ENCODE measurements at places on chromosomes 1 and 21.

GRCh38 chr21:46570119-46570518 lies 34.8 kb downstream of the S100B start:
- peak; percentile 39 for DNase-seq

DNA sequence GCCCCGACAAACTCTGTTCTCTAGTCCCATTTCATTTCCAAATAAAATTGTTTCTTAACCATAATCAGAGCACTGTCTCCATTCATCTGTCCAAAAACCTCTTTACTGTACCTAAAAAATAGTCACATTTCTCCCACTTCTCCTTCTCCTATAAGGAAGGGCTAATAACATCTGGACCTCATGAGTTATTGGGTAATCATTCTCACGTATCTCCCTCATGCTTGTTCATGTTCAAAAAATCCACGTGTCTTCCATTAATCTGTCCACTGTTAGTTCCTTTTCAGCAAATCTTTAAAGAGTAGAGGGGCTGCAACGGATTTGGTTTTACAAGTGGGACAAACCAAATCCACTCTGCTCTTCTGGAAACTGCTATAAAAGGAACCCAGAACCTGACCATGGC lies 1418.8 kb downstream of the MRPL39 start:
- no peak for DNase-seq

GRCh38 chr21:37445228-37445627 lies 78.7 kb downstream of the DYRK1A start:
- DNase-seq = peak; percentile 65

- peak; percentile 90 for DNase-seq
These were observed 1.7 kb upstream of the TNFRSF9 start for GRCh38 chr1:7942214-7942921.

DNA sequence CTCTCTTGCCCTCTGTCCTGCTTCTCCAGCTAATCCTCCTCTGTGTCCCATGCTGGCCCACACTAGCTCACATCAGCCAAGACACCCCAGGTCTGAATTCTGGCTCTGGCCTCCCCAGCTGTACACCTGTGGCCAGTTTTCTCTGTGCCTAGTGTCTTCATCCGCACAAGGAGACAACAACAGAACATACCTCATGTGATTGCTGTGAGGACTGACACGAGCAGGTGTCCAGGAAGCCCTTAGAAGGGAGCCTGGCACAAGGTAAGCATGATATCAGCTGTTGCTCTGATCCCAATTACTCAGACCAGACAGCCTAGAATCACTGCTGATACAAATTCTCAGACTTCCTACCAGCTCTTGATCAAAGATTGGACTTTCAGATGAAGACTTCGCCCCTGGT lies 71.2 kb upstream of the GJB5 start:
- DNase-seq = no peak

- DNase-seq = no peak
These were observed 28.7 kb downstream of the RSPH1 start for GRCh38 chr21:42467140-42467983.

- no peak for DNase-seq
These were observed 1.5 kb downstream of the CNST start for GRCh38 chr1:246567646-246568235.

GRCh38 chr1:21324368-21325141 lies 34.3 kb upstream of the ECE1 start:
- peak; percentile 98 for DNase-seq

- DNase-seq = peak; percentile 37
These were observed 618 bp downstream of the HNRNPR start for GRCh38 chr1:23343221-23344110.

DNA sequence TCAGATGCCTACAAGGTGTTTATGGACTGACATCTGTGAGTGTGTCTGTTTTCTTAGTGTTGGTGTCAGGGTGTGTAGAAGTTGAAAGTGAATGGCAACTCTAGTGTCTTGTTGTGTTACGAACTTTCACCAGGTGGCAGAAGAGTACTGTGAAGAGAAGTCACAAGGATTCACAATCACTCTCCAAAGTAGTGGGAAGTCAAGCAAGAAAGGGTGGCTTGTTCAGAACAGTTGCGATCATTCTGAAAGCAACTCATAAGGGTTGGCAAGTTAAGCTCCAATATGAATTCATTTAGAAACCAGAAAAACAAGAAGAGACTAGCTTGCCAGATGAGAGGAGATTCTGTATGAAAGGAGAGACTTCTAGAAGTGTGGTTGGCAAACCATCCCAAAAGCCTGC lies 86.1 kb downstream of the FASLG start:
- peak; percentile 54 for DNase-seq

- DNase-seq = no peak
These were observed 41.7 kb downstream of the PTGFRN start for GRCh38 chr1:116951200-116951935.

- DNase-seq = peak; percentile 96
These were observed at the start of gene RAB13 for GRCh38 chr1:153985941-153986761. Gene RAB13 (minus strand): TSS chr1:153986339. CDS start chr1:153986236, 103 bp downstream.

DNA sequence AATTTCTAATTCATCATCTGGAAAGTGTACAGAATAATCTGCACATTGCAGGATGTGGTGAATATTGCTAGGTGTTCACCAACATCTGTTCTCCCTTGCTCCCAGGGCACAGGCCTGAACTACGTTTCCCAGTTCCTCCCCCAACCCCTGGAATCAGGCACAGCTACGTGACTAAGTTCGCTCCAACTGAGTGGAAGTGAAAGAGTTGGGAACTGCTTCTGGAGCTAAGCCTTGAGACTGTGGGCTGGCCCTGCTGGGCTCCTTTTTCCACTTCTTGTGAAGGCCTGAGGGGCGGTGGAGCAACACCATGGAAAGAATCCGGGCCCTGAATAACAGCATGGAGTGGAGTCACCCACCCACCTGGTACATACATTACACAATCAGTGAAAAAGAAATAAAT lies 534.6 kb downstream of the SMYD3 start:
- DNase-seq = no peak

DNA sequence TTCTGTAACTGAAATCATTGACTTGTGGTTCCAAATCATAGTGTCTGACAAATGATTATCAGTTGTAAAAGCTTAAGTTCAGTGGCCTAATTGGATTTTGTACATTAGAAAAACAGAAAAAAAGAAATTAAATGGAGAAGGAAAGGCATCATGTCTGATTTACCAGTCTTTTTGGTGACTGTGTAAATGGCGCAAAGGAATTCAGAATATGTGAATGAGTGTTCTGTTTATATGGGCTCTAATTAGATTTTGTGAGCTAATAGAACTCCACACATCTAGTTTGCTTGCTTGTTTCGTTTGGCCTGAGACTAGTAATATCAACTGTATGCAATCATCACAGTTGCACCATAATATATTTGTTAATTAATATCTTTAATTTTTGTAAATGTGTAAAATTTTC lies 151.7 kb downstream of the PLA2G4A start:
- DNase-seq = no peak

DNA sequence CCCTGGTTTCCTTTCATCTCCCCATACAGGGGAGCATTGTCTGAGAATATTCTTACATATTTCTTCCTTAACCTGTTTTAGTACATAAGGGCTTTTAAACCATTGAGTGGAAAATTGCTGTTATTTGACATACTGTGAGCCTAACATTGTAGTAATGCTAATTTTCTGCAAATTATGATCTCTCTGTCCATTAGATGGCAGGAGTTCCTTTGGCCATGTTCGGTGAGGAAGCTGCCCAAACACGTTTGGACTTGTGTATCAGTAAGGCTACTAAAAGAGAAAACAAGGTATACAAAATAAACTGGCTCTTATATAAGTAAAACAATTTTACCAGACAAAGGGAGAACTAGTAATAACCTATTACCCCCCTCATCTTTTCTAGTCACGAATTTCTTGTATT lies 29.2 kb downstream of the CDC7 start:
- no peak for DNase-seq

DNA sequence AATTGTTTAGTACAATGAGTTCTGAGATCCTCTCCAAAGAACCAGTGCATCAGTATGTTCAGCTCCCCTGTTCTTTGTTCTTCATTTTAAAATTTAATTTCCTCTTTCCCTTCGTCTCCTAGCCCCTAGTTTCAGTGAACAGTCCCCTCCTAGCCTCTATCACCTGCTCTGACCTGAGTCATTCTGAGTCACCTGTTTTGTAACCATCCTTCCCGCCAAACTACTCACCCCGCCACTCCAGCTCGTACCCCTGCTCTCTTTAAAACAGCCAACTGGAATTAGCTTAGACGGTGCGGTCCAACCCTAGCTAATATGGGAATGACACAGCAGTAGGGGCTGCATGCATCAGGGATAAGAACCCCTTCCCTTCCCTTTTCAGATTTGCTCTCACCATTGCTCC lies 16.8 kb upstream of the ERVH48-1 start:
- no peak for DNase-seq

DNA sequence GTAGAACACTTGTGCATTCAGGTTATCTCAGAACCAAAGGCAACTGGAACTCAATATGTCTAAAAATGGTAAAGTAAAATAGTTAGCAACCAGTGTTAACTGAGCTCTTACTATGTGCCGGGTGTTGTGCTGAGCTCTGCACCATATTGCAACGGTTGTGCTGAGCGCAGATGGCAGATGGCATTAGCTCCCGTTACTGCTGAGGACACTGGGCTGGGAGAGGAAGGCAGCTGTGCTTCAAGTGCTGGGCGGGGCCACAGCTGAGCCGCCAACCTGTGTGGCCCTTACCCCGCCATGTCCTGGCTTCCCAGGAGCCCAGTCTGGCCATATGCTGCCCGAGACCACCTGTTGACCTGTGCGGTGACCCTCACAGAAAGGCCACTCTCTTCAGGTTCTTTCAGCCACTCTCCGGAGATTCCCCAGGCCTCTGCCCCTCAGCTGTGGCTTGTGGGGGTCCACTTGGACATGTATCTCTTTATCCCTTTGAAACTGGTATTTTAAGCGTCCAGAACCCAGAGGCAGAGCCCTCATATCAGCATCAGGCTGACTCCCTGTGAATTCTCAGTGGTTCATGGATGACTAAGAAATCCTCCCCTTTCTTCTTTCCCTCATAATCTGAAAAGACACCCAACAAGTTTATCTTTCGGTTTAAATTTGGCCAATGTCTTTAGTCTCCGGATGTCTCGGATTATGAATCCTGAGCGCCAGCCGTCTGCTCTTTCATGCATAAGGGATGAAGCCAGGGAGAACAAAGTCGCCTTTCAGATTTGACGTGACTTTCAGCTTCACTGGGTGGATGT lies 26.4 kb downstream of the LDLRAP1 start:
- DNase-seq = peak; percentile 90

DNA sequence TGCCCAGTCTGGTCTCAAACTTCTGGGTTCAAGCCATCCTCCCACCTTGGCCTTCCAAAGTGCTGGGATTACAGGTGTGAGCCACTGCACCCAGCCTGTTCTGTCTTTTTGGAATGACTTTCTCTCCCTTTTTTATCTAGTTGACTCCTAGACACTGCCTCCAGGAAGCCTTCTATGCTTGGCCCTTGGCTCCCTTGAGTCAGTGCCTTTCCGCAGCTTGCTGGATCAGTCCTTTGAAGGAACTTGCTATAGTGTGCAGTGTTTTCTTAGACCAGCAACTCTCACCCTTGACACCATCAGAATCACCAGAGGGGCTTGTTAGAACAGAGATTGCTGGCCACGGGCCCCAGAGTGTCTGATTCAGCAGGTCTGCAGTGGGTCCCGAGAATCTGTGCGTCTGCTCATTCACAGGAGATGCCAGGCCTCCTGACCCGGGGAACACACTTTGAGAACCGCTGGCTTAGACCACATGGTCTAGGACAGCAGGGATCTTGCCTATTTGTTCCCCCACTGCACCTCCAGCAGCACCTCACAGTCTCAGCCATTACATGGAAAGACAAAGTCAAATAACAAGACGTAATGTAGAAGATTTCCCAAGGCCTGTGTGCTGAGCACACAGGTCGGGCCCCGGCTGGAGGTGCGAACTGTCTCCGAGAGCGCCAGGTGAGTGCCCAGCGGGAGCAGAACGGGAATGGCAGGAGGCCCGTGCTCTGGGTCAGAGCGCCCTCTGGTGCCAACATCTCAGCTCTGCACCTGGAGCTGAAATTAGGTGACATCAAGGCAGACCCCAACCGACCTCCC lies 27.4 kb upstream of the CTPS1 start:
- peak; percentile 94 for DNase-seq

DNA sequence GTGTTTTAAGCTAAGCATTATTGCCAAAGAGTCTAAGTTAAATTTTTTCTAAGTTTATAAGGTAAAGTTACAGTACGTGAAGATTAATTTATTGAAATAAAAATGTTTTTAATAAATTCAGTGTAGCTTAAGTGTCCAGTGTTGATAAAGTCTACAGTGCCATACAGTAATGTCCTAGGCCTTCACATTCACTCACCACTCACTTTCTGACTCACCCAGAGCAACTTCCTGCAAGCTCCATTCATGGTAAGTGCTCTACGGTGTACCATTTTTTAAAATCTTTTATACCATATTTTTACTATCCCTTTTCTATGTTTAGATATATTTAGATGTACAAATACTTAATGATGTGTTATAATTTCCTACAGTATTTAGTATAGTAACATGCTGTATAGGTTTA lies 173.2 kb downstream of the CACNA1E start:
- no peak for DNase-seq

- no peak for DNase-seq
These were observed 219.7 kb upstream of the VAMP3 start for GRCh38 chr1:7551442-7551841.

DNA sequence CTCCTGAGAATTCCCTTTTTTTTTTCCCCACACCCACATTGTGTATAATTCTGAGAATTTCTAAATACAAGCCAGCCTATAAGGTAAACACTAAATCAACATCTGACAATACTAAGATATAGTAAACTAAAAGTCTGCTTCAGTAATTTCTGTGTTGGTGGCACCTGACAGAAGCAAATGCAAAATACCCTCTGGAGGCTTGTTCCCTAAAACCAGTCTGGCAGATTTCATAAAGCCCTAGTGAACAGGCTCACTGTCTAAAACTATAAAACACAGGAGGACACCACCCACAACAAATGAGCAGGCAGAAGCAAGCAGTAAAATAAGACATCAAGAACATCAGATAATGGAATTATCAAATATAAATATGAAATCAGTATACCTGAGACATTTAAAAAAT lies 11.5 kb downstream of the TRIM33 start:
- DNase-seq = no peak

DNA sequence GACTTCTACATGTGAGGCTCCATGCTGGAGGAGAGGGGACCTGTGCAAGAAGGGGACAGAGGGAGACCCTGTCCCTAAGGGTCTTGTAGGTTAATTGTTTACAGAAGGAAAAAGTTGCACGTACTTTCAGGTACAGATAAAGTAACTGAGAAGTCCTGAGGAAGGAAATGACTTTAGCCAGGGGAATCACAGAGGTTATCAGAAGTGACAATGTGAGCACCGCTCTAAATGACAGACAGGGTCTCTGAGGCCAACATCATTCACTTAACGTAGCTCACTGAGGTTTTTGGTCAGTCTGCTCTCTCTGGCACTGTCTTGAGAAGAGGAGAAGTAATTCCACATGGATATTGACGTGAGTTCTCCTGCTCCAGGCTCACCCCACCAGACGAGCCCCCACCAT lies 12.0 kb downstream of the TAF5L start:
- no peak for DNase-seq

Measured in osteoblast (primary cell).